ENCODE measurements at places on chromosomes 3 and 15.
A peak's percentile ranks its signal among the peaks of the same experiment; 100 is the strongest.

DNA sequence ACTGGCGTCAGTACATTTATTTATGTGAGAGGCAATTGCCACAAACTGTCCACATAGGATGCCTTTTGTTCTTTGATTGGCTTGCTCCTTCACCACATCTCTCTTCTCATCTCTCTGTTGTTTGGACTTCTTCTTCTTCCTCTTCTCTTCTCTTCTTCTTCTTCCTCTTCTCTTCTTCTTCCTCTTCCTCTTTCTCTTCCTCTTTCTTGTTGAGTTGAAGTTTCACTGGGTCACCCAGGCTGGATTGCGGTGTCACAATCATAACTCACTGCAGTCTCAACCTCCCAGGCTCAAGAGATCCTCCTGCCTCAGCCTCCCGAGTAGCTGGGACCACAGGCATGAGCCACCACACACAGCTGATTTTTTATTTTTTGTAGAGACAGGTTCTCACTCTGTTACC lies 67.7 kb upstream of the GSK3B start:
- no peak for ATAC-seq

DNA sequence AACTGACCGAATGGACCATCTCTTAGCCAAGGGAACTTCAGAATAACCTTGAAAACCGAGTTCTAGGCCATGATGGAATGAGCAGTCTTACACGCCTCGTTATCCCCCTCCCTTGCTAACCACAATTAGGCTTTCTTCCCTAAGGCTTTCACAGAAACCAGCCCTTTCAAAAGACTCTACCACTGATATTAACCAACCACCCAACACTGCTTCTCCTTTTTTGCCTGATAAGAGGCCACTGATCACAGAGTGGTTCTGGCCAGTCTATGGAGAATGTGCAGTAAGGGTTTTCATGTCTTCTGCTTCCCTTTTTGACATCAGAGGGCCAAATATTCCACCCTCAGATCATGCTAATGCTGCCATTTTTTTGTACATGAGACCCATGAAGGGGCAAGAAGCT lies 59.3 kb downstream of the MCF2L2 start:
- ATAC-seq = no peak

- no peak for ATAC-seq
Measured at GRCh38 chr15:87547470-87548181, 708.9 kb downstream of the NTRK3 start.

- no peak for ATAC-seq
Measured at GRCh38 chr3:65335587-65335986, 647.8 kb upstream of the ADAMTS9 start.

- ATAC-seq = no peak
Measured at GRCh38 chr15:85870216-85871014, 75.7 kb upstream of the KLHL25 start.

- no peak for ATAC-seq
Measured at GRCh38 chr3:184377374-184377773, 633 bp downstream of the THPO start.

- ATAC-seq = no peak
Measured at GRCh38 chr3:120909602-120909878, 1.5 kb downstream of the STXBP5L start.

DNA sequence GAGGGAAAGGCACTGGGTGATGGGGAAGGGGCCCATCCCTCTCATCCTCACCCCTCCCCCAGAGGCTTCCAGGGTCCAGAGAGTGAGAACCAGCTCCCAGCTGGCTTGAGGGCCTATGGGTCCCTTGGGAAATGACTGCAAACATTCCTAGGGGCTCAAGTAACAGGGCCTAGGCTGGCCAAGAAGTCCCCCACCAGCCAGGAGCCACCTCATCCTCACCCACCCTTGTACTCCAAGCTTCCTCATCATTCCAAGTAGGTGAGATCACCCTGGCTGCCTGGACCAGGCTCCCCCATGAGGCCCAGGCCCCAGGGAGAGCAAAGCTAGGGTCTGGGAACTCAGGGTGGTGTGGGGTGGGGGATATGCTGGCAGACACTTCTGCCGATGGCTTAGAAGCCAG lies 14.8 kb downstream of the LOXL1 start:
- no peak for ATAC-seq

DNA sequence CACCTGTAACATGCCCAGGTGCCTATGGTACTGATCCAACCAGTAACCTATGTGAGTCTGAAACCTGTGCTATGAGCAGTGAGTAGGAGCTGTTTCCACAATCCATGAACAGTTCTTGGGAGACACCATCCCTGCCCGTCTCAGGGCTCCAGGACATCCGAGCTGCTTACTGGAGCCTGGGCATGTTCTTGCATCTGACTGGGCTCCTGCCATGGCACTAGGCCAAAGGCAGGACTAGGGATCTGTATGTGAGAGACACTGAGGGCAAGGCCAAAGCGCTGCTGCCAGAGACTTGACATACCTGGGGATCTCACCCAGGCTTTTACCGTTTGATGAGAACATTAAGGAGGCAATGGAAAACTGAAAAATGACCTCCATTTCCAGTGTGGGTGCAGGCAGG lies 59.8 kb downstream of the WDR76 start:
- no peak for ATAC-seq

- ATAC-seq = no peak
Measured at GRCh38 chr3:67094774-67095173, 96.7 kb downstream of the KBTBD8 start.

DNA sequence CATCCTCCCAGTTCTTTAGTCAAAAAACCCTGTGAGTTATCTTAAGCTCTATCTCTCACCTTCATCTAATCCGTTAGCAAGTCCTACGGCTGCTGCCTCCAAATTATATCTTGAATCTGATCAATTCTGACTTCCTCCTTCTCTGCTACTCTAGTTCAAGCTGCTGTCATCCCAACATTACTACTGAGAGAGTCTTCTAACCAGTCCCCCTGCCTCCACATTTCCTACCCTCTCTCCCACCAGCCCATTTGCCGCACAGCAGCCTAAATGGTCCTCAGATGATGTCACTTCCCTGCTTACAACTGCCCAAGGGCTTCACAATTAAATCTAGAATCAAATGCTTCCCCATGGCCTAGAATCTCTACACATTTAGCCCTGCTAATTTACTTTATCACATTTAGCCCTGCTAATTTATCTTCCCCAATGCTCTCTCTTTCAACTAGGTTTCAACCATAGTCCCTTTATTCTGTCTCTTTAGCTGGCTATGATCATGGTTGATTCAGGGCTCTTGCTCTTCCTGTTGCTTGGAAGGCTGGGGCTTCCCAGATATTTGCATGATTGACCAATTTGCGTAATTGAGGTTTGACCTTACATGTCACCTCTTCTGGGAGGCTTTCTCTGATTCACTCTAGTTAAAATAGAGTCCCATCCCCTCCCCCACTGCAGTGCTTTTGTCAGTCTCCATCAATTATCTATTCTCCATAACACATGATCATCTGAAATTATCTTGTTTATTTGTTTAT lies 11.0 kb upstream of the ARL14 start:
- ATAC-seq = peak; percentile 59

DNA sequence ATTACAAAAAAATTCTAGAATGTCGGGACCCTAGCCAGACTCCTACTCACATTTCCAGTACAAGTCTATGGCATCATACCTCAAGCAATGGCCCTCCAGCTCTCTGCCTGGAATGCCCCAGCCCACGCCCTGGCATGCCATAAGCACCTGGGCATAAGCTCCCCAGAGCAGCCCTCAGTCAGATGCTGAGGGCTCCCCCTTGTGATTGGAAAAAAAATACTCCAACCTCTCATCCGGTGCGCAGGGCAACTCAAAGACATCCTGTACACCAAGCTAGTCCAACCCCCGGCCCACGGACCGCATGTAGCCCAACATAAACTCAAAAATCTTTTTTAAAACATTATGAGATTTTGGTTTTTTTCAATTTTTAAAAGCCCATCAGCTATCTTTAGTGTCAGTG lies 115.4 kb downstream of the NEK10 start:
- ATAC-seq = no peak

DNA sequence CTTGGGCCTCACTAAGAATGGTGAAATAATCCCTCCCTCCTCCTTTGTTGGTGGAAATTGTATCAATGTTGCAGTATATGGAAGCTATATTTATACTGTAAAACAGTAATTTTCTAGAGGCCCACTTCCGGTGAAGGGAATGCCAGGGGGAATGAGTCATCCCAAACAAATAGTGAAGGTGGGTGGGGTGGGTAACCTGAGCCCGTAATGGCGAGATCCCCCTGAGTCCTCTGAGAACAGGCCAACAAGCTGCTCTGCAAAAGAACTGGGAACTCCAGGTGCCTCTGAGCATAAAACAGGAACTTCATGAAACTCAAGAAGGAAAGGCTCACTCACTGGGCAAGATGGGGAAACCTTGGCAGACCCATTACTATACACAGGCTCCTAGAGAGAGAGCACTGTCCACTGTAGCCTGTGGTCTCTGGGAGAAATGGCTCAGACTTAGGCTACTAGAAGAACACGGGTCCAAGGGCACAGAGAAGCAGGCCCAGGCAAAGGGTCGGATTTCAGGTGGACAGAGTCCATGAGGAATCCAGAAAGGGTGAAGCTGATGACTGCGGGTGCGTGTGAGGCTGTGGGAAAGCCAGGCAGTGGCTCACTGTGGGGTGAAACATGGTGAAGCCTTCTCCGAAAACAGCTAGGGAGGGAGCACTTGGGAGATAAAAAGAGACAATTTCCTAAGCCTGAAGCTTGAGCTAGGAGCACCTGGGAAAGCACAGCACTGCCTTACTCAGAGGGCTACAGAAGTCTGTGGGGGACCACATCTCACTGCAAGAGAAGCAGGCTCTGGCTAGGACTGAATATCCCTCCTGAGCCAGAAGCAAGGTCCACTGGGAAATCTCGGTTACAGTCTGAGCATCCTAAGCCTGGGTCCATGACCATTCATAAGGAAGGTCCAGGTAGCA lies 19.8 kb downstream of the LARP6 start:
- ATAC-seq = no peak

- ATAC-seq = no peak
Measured at GRCh38 chr3:195219351-195220230, 51.4 kb downstream of the XXYLT1 start.

GRCh38 chr3:161552984-161553560 lies 56.5 kb downstream of the OTOL1 start:
- ATAC-seq = no peak

GRCh38 chr15:68875377-68876116 lies 54.8 kb upstream of the SPESP1 start:
- ATAC-seq = peak; percentile 56

GRCh38 chr3:140052771-140053702 lies 118.1 kb downstream of the CLSTN2 start:
- ATAC-seq = no peak

GRCh38 chr15:74906067-74906449 lies 593 bp downstream of the FAM219B start:
- ATAC-seq = peak; percentile 15

DNA sequence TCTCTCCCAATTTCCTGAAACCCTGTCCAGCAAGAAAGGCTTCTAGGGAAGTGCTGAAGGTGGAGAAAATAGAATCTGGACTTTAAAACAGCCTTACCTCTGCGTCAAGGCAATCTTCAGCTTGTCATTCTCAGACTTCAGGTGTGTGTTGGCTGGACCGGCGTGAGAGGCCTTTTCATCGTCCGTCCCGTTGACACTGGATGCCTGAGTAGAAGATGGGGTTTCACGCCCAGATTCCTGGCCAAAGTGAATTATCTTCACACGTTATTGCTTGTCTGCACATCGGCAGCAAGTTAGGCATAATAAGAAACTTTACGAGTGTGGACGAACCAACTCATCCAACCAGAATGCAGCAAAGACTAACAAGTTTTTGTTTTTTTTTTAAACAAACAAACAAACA lies 49.5 kb downstream of the WHAMM start:
- ATAC-seq = no peak

DNA sequence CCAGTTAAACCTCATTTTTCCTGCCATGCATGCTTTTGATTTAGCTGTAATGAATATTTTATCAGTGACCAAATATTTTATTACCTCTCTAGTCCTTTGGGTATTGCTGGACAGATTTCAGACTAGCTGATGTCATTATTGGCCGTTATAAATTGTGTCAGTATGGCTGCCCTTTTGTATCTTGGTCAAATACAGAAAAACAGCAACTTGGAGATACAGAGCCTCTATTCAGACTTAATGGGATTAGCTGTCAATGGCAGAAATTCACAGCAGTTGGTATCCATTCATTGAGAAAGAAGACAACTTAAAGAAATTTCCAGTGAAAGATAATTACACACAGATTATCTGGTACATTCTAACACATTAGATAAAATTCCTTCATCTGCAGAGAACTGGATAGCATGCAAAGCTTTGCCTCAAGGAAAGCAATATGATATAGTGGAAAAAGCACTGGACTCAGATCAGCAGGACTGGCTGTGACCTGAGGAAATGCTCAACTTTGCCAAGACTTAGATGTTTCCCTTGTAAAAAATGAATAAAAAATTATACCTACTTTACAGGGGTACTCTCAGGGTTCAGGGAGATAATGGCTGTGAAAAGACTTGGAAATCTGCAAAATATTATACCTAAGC lies 20.8 kb downstream of the COL6A6 start:
- no peak for ATAC-seq

GRCh38 chr3:55540579-55540978 lies 53.5 kb upstream of the WNT5A start:
- no peak for ATAC-seq

- no peak for ATAC-seq
Measured at GRCh38 chr3:72660270-72661114, 187.8 kb downstream of the SHQ1 start.

DNA sequence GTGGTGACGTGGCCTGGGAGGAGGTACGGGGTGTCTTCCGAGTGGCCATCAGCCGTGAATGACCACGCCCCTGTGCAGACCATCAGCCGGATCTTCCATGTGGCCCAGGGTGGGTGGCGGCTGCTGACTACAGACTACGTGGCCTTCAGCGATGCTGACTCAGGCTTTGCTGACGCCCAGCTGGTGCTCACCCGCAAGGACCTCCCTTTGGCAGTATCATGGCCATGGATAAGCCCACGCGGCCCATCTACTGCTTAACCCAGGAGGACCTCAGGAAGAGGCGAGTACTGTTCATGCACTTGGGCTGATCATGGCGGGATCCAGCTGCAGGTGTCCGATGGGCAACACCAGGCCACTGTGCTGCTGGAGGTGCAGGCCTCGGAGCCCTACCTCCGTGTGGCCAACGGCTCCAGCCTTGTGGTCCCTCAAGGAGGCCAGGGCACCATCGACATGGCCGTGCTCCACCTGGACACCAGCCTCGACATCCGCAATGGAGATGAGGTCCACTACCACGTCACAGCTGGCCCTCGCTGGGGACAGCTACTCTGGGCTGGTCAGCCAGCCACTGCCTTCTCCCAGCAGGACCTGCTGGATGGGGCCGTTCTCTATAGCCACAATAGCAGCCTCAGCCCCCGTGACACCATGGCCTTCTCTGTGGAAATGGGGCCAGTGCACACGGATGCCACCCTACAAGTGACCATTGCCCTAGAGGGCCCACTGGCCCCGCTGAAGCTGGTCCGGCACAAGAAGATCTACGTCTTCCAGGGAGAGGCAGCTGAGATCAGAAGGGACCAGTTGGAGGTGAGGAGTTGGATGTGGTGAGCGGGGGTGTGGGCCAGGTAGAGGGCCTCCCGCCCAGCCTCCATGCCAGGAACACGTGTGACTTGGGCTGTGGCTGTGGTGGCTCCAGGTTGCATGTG lies 178.4 kb downstream of the TBC1D2B start:
- ATAC-seq = no peak

GRCh38 chr3:3082234-3082924 lies 27.8 kb downstream of the IL5RA start:
- no peak for ATAC-seq

Measured in activated CD4-positive, CD25-positive, alpha-beta regulatory T cell treated with anti-CD3 and anti-CD28 coated beads, Interleukin-2, amount 50 U/mL, for 24 hours (primary cell).